IMR-90 (cell line): ENCODE measurements at places on chromosomes 2 and 18. TPM values are rescaled to one million over a fixed set of nuclear protein-coding genes. Genes with fewer than 3 reads are reported as not detected.
A peak's percentile ranks its signal among the peaks of the same experiment; 100 is the strongest.

The NLRC4 gene
- polyA plus RNA-seq = not detected in 2 replicates

The SMYD1 gene
- not detected in 2 replicates for polyA plus RNA-seq

- DNase-seq = peak; percentile 96
Measured at GRCh38 chr2:217338306-217338916, 478.5 kb upstream of the TNP1 start.

The SLC8A1 gene
- 6.6 and 7.7 TPM in 2 replicates for polyA plus RNA-seq

The RFX8 gene
- 3.4 and 5.3 TPM in 2 replicates for polyA plus RNA-seq

DNA sequence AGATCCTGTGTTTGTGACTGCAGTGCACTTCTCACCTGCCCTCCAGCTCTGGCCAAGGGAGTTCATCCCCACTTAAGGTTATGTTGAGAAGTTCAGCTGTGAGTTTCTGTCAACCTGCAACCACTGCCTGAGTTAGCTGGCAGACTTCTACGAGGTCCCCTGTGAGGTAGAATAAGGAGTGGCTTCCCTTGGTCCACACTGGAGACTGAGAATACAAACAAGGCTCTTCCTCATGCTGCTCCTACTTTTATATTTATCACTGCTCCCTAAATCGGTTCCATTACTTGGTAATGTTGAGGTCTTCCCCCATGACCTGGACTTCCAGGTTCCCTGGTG, 353.2 kb upstream of the CWC22 start:
- DNase-seq = no peak

GRCh38 chr2:218354850-218355443, 1.7 kb upstream of the CATIP start:
- DNase-seq = no peak

DNA sequence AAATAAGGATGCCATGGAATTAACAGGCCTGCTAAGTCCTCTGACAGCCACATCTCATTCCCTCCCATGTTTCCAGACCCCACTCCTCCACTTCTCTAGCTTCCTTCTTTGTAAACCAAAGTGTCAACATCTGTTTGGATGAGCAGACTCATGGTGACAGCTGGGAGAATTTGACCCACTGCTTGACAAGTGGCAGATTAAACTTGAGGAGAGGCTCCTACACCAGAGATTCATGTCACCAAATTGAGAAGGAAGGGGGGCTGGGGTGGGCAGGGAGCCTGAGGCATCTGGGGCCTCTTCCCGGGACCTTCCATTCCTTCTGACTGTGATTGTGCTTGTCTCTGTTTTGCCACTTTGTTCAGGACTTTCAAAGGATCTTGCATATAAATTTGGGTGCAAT, 41.0 kb upstream of the IGFBP5 start:
- DNase-seq = no peak

- no peak for DNase-seq
Measured at GRCh38 chr2:106953236-106953635, 67.3 kb upstream of the ST6GAL2 start.

The STON1 gene
- polyA plus RNA-seq = 3.1 and 4.0 TPM in 2 replicates

GRCh38 chr2:207128867-207129266, 36.9 kb downstream of the KLF7 start:
- DNase-seq = no peak

DNA sequence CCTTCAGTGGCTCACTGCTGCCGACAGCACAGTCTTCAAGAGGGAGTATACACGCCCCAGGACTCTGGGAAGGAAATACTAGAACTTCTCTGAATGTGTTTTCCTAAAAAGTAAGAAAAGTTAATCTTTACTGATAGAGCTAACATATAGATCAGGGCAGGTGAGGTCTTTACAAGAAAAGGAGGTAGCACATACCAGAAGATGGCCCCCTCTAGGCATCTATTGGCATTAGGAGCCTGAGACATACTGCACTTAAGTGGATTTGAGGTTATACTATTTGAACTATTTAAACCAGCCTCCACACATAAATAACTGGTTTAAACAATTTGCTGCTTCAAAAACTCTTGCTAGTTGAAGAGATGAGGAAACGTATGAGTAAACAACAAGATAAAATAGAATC, 406.1 kb downstream of the SETBP1 start:
- no peak for DNase-seq

DNA sequence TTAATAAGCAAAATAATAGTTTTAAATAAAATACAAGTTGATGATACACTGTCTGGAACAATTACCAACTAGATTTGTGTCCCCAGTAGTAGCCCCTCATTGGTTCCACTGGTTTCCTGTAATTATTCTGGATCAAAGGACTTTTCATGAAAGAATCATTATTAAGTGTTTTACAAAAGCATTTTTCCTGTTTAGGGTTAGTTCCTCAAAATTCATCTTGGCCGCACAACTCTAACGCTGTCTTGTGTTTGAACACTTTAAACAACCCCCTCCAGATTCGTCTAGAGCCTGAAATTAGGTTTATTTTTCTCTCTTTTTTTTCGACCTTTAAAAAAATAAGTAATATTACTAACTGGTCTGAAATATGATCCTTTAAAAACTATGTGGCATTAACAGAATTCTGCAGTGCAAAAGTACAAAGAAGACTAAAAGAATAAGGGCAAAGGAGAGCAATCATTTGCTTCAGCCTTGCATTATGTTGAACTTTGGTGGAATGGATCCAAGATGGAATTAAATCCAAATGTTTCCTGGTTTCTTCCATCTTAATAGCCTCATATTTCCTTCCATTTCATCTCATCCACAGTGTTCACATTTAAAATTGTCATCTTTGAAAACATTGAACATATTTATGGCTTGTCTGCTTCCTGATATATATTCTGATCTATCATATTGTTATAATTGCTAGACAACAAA, 678.4 kb downstream of the IRS1 start:
- DNase-seq = peak; percentile 17

DNA sequence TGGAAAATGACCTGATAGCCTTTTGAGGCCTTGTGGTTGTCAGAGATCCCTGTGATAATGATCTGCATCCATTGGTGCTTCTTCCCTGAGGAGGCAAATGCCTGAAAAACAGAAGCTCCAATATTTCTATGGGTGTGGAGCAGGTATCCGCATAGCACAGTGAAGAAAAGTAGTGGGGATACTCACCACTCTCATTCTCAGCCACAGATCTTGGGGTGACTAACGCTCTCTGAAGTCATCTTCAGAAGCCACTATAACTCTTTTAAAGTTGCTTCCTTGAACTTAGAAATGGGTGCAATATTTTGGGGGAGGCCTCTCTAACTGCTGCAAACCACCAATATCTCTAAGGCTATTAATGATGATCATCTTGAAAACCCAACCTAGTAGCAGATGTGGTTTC, 46.2 kb downstream of the ARHGAP15 start:
- no peak for DNase-seq

- DNase-seq = no peak
Measured at GRCh38 chr2:230205721-230206120, 14.1 kb downstream of the SP110 start.

GRCh38 chr2:101802329-101802728, 104.8 kb downstream of the MAP4K4 start:
- no peak for DNase-seq

The SGO2 gene
- polyA plus RNA-seq = 4.7 and 5.4 TPM in 2 replicates

GRCh38 chr2:164220265-164220664, 401.0 kb downstream of the GRB14 start:
- no peak for DNase-seq

GRCh38 chr2:207928079-207928478, 97.2 kb downstream of the PLEKHM3 start:
- DNase-seq = no peak

The L3MBTL4 gene
- polyA plus RNA-seq = 0.02 and 0.03 TPM in 2 replicates

DNA sequence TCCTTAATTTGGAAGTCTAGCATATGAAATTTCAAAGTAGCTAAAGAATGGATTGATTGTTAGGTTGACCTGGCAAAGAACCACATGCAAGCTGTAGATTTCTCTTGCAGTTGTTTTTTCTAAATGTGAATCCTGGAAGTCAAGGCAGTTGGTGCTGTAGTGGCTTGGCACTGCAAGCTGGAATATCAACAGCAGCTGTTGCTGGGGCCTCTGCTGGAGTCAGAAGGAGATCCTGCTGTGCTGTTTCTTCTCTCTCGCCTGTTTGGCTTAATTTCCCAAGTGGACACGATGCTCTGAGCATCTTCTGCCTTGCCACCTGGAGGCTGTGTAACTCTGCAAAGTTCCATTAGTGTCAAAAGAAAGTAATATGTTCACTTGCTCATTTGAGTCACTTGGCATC, 12.6 kb downstream of the PIK3C3 start:
- DNase-seq = no peak

DNA sequence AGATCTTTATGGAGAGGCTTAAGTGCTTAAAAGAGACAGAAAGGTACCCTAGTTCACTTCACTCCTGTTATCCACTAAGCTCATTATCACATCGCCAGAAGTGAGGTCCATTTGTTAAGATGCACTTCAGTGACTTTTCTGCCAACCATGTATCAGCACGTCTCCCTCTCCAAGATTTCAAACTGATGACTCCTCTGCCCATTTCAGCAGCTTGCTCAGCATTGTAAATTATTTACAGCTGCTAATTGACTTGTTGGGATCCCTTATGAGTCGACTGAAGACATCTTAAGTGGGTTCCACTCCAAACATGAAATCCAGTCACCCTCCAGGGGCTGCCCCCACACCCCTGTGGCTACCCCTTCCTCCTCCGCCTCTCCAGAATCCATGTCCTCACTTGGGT, 37.3 kb downstream of the DIPK1C start:
- no peak for DNase-seq

DNA sequence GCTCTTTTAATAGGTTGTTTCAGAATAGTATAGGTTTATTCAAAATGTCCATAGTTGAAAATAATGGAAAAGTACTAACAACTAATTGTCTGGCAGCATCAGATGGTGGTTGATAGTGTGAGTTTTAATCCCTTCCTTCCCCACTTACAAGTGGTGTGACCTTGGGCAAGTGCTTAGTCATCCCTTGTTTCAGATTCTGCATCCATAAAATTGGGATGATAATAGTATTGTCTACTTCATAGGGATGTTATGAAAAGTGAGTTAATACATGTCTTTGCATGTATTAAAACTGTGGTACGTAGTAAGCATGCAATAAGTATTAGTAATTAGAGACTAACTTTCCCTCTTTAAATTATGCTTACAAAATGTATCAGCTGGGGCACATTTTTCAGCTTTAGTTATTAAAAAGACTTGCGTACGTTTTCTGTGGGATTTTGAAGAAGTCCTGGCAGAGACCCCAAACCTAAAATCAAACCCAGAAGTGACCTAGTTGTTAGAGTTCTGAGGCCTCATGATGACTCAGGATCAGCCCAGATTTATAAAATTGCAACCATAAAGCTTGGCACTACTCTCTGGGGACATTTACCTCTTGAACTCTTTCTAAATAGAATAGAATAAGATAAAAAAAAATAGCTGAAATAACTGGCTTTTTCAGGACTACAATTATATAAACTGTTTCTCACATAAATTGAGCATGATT, 8.6 kb downstream of the ITGA4 start:
- peak; percentile 47 for DNase-seq

- no peak for DNase-seq
Measured at GRCh38 chr2:46386763-46387162, 89.6 kb downstream of the EPAS1 start.

DNA sequence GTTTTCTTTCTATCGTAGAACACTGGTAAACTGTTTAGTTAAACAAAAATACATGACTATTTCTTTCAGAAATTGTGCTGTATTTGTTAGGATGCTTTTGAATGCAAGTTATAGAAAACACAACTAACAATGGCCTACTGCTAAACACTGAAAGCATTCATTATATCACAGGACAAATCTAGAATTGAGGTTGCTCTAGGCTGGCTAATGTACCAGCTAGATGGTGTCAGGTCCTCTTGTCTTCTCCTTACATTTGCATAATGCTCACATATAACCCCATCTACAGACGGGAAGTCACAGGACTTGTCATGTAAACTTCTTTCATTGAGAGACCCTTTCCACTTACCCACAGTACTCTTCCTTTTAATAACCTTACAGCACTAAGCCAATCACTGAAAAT, 586.8 kb downstream of the DSC3 start:
- DNase-seq = no peak

The NEU4 gene
- polyA plus RNA-seq = not detected in 2 replicates

GRCh38 chr2:229150317-229150716, 120.8 kb downstream of the PID1 start:
- no peak for DNase-seq

GRCh38 chr2:226352941-226353560, 446.6 kb downstream of the IRS1 start:
- no peak for DNase-seq

The SERPINB12 gene
- not detected in 2 replicates for polyA plus RNA-seq

- DNase-seq = no peak
Measured at GRCh38 chr2:120879431-120880295, 144.0 kb downstream of the GLI2 start.

DNA sequence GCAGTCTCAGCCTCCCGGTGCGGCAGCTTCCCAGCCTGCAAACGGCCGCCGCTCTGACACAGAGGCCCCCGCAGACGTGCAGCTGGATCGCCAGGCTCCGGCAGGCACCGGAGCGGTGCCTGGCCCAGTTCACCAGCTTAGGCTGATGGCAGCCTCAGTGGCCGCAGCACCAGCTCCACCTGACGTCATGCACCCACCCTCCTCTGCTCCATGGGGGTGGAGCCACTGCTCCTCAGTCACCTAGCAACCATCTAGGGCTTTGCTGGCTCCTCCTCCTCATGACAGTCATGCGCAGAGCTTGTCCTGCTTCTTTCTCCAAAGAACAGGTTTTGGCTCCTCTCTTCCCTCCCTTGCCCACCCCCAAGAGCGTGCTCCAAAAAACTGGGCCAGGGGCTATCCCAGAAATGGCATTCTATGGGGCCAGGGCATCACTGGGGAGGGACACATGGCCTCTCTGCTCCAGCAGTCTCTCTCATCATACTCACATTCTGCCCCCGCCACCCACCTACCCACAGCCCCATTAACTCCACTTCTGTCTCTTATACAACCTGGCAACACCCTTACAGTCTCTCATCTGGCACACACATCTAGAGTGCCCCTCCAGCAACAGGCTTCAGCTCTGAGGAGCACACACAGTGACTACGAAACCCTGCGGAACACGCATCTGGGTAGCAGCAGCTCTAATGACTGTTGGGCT, 5.5 kb downstream of the DCTN1 start:
- DNase-seq = peak; percentile 72

- DNase-seq = no peak
Measured at GRCh38 chr2:41912337-41912736, 135.5 kb upstream of the PKDCC start.

The LIMS3 gene
- 0.44 and 0.99 TPM in 2 replicates for polyA plus RNA-seq

GRCh38 chr2:59034837-59035236, 793.7 kb upstream of the FANCL start:
- DNase-seq = no peak

- DNase-seq = no peak
Measured at GRCh38 chr2:49943944-49944778, 789.8 kb upstream of the FSHR start.

The GPBAR1 gene
- 0.13 and 0.21 TPM in 2 replicates for polyA plus RNA-seq

The PLA2R1 gene
- polyA plus RNA-seq = 0.24 and 0.43 TPM in 2 replicates

The NYAP2 gene
- polyA plus RNA-seq = not detected in 2 replicates

GRCh38 chr18:46892842-46893241, 24.5 kb downstream of the PIAS2 start:
- DNase-seq = no peak

The CCDC121 gene
- 0.65 and 0.67 TPM in 2 replicates for polyA plus RNA-seq

- DNase-seq = no peak
Measured at GRCh38 chr18:37428288-37428974, 137.2 kb downstream of the CELF4 start.
